ENCODE measurements at places on chromosomes 13 and 19.

DNA sequence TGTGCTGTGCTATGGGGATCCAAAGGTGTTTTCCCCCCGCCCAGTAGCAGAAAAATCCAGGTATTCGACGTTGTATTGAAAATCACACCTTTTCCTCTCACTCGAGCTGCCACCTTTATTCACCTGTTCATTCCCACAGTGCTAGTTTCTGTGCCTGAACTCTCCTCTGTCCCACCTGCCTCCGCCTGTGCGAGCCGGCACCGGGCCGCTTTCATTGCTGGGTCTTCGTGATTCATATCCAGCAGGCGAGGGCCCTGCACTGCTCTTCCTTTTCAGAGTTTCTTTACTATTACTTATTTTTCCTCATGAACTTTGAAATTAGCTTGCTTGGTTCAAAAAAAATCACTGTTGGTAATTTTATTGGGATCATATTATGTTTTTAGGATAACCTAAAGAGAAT is 42.4 kb upstream of the SOX1 start:
- DNase-seq = no peak

DNA sequence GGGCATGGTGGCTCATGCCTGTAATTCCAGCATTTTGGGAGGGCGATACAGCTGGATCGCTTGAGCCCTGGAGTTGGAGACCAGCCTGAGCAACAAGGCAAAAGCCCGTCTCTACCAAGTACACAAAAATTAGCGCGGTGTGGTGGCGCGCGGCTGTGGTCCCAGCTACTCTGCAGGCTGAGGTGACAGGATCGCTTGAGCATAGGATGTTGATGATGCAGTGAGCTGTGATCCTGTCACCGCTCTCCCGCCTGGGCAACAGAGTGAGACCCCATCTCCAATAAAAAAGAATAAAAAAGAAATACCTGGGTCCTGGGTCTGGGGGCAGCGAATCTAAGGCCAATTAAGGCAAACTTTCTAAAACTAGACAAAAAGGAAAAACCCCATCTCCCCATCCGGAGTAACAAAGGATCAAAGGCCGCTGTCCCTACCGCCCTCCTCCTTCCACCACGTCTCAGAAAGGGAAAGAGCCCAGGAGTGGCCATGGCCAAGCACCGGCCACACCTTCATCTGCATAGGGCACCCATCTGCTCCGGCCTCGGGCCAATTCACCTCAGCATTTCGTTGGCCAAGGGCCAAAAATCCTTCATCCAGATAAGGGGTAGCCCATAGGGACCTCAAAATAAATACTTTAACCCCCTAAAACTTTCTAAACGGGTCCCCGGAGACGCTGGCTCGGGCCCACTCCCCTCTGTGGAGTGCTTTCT is 851 bp downstream of the ZNF320 start:
- no peak for DNase-seq

DNA sequence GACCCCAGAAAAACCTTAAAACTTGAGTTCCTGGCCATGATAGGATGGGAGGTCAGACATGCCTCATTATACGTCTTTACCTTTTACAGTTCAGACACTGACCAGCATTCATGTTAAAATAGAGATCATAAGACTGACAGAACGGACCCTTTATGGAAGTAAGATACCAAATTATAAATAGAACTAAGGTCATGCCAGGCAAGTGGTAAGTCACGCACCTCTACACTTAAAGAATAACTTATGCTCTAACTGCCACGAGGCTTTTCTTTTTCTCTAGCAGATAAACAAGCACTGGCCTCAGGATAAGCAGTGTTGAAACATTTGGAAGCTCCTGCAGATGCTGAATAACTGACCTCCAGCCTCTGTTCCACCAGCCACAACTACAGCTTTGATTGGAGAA is 28.4 kb downstream of the GPR42 start:
- DNase-seq = no peak

DNA sequence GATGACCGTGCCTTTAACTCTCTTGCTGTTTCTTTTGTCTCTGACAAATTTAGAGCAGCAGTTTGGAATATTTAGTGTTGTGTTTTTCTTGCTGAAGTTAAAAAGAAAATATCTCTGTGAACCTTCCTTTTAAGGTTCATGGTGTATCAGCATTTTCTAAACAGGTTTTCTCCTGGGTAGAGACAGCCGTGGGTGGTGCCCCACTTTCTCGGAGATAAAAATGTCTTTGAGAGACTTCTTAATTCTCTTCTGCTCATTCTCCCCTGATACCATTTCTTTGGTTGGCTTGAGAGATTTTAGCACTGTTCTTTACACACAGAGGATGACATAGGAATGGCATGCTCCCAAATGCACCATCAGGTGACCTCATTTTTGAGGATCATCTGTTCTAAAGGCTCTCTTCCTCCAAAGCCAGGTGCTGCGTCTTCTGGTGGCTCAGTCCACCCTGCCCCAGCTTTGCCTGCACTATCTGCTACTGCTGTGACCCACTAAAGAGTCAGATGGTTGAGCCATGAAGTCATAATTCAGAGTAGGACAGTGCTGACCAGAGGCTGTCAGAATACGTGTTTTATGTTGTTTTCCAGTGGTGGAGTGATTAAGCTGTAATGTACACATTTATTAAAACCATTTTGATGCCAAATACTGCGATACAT is 90.3 kb upstream of the SLC10A2 start:
- DNase-seq = no peak

DNA sequence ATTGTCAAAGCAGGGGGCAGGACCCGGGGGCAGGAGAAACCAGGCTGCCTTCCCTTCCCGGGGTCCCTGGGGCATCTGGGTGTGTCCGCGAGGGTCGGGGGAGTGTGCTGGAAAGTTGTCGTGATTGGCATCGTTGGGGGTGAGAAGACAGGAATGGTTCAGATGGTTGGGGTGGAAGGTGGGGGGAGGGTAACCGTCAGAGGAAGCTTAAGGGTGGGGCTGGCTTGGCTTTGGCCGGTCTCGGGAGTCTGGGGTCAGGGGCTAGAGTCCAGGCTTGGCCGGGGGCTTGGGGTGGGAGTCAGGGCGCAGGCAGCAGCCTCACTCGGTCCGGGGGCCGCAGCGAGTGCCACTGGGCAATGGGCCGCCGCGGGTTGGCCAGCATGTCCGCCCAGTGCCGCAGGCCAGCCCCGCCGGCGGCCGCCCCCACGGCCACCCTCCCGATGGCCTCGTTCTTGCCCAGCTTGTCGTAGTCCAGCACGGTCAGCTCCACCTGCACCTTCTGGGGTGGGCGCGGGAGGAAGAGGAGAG is 6.8 kb upstream of the DNAAF3 start:
- no peak for DNase-seq

GRCh38 chr19:12880551-12881171 is 588 bp downstream of the DNASE2 start:
- no peak for DNase-seq

GRCh38 chr13:94705081-94706030 is 7.0 kb downstream of the SOX21 start:
- DNase-seq = no peak

DNA sequence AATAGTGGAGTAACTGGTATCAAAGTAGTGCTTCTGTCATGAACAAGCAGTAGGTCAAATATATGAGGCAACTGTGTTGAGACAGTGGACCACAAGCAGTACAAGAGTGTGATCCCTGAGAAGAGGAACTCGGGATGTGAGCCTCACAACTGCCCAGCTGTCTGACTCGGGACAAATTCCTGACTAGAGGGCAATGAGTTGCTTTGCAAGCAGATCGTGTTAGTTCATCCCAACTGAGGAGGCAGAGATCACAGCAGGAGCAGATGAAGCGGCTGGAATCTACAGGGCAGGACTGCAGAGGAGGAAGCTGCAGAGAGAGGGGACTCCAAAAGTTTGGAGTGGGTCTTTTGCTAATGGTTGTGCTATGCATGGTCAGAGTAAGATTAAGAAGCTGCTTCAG is 741.1 kb downstream of the DIAPH3 start:
- DNase-seq = no peak

Measured in NCI-H1048 (cell line).